Left hindlimb (tissue), 1 donor: ENCODE measurements at places on chromosomes 3 and 15.

- DNase-seq = no peak
These were observed 878.0 kb downstream of the PDCD6IP start for GRCh38 chr3:34676436-34676835.

DNA sequence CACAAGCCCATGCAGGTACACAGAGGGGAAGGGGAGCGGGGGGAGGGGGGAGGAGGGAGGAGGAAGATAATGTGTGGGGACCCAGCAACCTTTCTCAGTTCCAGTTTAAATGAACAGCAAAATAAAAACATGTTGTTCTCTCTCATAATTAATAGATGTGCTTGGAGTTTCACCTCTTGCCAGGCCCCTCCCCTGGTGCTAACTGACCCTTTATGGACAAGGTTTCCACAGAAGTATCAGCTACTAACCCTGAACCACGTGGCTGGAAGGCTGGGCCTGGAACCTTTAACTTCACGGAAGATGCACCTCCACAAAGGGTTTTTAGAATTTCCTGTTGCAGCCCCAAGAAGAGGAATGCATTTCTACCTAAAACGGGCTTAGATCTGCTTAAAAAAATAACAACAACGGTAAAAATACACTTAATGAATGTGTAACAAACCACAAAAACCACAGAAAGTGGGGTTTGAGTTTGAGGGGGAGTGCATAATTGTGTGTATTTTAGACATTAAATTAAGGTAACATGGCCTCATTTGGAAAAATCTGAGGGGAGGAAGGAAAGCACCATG is 14.8 kb upstream of the SMAD3 start:
- no peak for DNase-seq

GRCh38 chr3:27632431-27633223 is 89.5 kb downstream of the EOMES start:
- DNase-seq = peak; percentile 71

GRCh38 chr15:73921254-73921925 is 4.9 kb upstream of the LOXL1 start:
- DNase-seq = no peak

- DNase-seq = no peak
These were observed 58.1 kb downstream of the TM4SF4 start for GRCh38 chr3:149532489-149533180.

DNA sequence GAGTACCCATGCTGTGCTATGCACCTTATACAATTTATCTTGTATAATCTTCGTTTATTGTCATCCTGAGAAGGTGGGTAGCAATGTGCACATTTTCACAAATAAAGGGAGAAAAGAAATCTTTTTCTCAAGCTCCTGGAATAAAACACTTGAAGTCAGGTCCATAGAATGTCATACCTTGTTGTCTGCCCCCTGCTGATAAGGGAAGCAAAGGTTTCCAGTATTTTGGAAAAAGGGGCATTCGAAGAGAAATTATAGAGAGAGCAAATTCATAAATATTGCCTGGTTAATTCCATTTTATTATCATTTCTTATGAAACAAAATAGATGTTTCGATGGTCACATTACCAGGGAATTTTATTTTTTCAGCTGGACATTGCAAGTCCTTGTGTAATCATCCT is 277.8 kb downstream of the RAP2B start:
- no peak for DNase-seq

GRCh38 chr3:107142171-107142570 is 235.1 kb upstream of the CCDC54 start:
- DNase-seq = no peak

DNA sequence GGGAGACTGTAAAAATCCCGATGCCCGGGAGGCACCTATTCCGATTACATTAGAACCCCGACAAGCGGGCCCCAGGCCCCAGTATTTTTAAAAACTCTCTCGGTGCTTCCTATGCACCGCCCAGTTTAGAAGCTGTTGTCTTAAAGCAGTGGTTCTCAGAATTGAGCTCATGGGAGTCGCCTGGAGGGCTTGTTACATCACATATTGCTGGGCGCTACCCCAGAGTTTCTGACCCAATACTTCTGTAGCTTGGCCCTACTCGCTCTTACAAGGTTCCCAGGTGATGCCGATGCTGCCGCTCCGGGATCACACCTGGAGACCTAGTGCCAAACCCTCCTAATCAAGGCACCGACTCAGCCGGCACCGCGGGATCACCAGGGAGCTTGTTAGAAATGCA is 35.2 kb downstream of the CPN2 start:
- DNase-seq = no peak

GRCh38 chr15:89068325-89068784 is 19.9 kb upstream of the ABHD2 start:
- no peak for DNase-seq

- no peak for DNase-seq
These were observed 22.5 kb upstream of the TSC22D2 start for GRCh38 chr3:150385296-150386242.

DNA sequence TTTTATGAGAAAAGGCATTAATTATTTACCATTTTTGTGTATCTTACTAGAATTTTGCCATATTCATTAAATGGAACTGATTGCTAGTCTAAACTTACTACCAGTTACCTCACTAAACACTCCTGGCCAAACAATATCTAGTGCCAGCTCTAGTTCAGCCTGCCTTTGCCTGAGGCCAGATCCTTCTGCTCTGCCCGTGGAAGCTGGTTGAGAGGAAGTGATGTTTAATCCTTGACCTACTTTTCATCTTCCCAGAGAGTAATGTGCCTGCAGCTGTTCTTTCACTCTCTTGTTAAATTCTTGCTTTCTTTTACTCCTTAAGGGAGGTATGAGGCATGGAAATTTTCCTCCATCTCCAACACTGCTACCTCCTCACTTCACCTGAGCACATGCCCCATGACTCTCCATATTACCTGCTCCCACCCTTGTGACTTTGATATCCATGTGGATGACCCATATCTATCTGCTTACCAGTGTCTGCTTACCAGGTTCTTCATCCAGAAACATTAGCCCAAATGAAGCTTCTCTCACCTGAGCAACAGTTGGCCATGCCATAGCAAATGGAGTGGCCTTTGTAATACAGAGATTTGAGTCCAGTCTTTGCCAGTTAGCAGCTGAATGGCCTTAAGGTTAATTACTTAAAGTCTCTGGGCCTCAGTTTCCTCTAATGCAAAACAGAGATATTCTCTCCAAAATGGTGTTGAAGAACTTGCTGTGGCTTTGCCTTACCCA is 53.4 kb downstream of the UBE2E1 start:
- DNase-seq = no peak

DNA sequence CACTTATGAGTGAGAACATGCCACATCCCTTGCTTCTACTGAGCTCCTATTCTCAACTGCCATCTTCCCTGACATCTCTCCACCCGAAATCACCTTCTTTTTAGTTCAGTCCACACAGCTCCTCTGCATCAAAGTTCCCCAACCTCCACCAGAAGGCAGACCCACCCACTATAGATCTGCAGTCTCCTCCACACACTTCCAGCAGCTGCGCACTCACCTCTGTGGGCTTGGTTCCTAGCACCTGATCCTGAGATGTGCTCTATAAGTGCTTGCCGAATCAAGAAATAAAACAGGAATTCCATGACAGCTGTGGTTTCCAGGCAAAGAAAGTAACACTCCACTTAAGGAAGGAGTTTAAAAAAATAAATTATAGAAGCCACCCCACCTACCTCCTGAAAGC is 85.4 kb downstream of the TRANK1 start:
- no peak for DNase-seq

DNA sequence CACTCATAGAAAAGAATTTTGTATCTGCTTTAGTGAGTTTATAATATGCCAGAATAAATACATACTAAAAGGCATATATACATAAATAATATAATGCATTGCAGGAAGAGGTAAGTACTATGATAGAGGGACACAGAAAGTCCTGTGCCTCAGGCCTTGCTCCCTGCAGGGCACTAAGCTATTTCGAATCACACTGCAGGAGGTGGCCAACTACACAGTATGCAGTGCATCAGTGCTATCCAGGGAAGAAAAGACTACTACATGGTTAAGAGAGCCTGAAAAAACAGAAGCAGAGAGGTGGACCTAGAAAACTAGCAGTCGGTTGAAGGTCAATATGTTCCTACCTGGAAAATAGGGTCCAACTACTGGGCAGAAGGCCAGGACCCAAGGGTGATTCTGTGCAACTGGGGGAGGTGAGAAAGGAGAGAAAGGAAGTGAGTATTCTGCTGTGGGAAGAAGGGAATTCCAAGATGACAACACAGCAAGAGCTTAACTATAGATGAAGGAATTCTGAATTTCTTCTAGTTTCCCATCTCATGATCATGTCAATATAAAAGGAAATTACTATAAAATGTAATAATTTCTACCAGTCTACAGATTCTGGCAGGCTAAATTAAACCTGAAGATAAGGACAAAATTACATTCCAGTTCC is 218.0 kb downstream of the ZBTB20 start:
- no peak for DNase-seq

DNA sequence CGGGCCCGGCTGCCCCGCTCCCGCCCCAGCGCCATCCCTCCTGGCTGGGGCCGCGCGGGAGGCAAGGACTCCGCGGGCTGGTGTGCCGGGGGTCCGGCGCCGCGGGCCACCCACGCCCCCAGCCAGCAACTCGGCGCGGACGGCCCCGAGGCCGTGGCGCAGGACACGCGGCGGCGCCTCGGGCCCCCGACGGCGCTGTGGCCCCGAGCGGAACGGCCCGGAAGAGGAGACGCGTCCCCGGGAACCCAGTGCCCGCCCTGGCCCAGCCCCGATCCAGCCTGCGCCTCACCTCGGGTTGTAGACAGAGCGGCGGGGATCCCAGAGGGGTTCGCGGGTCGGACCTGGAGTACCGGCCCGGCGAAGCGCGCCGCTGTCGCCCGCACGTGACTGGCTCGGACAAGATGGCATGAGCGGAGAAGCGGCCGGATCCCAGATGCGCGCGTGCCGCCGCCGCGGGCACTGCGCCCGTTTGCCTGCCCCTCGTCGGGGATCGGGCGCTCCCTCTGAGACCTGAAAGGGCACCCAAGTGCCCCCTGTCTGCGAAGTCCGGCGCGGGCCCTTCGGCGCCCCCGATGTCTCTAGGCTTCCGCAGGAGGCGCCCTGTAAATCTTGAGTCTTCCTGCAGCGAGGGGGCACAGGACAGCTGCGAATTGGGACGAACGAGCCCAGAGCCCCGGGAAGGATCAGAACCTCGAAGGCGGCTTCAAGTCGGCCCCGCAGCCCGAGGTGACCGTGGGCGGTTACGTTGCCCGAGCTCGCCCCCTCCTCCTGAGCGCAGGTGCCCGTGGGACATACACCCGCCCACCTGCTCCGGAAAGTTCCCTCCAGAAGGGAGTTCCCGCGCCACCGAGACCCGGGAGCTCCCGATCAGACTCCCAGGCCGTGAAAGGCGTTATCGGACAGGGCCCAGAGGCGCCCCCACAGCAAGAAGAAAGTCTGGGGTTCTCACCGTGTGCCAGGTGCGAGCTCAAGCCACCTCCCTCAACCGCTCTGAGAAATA is 598 bp upstream of the SFMBT1 start:
- peak; percentile 54 for DNase-seq

- DNase-seq = no peak
These were observed 68.9 kb downstream of the WWTR1 start for GRCh38 chr3:149588909-149589308.

DNA sequence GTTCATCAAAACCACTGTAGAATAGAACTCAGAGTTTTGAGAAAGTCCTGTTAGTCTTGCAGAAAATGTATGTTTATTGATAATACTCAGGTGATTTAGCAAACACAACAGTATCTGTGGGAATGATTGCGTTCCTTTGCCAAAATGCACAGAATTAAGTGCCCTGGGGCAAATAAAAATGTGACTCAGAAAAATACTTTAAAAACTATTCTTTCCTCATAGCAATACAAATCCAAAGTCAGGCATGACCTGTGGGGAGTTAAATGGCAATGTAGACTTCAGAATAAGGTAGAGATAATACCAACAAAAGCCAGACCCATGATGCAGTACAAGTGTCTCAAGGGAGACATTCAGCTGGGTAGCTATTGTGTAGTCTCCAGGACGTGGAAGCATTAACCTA is 72.3 kb upstream of the SNTN start:
- DNase-seq = no peak

DNA sequence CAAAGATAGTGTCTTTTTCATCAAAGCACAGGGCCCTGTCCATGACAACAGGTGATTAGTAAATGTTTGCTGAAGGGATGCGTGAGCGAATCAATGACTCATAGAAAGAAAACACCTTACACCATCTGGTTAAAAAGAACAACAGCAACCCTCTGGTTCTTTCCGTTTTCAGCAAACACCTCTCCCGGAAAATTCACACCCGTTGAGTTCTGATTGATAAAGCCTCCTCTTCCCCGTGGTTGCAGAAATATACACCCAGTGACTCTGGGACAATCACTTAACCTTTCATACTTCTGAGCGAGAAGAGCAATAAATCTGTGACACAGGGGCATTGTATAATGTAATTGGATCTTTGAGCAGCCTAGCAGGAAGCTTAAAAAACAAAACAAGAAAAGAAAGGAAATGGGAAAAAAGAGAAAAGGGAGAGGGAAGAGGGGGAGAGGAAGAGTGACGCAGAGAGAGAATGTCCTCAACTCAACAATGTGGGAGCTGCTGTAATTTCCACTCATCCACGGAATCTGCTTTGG is 37.6 kb downstream of the ADAMTS9 start:
- DNase-seq = no peak

DNA sequence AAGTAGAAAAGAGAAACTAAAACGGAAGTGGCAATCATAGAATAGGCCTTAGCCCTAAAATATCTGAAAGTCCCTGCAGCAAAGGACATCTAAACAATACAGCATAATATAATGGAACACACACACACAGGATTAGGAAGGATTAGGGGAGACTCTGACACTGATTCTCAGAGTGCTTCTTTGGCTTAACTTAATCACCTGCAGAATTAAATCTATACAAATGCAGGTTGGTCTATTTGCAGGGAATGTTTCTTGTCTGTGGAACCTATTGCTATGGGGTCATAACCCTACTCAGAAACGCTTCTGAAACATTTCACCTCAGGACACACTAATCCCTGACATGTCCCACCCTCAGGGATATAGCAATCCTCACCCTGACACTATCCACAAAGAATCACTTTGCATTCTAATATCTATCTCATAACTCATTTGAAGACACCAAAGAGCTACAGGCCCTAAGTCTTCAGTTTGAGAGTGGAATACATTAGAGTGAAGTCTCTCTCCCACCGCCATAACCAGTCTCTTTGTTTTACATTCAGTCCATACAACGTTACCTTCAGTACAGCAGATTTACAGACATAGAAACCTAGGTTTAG is 1041.2 kb downstream of the TUSC7 start:
- no peak for DNase-seq

DNA sequence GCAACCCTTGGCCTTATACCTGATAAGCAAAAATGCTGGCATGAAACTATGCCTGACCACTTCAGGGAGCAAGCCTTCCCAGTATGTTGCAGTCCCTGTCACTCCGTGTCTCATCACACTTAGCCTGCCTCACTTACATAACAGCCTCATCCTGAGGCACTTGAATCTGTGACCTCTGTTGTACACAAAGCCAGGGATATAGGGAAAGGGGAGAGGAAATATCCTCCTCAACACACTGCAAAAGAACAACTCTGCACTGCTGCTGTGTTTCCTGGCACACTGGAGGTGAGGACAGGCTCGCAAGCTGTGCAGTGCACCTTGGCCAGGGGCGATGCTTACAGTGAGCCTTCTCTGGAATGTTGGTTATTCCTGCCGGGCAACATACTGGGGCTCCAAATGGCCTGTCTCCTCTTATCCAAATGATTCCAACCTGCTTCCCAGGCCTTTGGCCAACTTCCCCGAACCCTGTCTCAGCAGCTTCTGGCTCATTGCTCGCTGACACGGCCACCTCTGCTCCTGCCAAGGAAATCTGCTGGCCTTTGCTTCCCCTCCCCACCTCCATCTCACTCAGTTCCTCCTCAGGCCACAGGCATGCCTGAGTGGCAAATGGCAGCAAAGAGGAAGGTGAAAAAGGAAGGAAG is 109.2 kb downstream of the CD47 start:
- DNase-seq = peak; percentile 66
